Thyroid gland (tissue), 4 donors: ENCODE measurements at places on chromosomes 1 and 21. TPM values are rescaled to one million over a fixed set of nuclear protein-coding genes. Genes with fewer than 3 reads are reported as not detected.
A peak's percentile ranks its signal among the peaks of the same experiment; 100 is the strongest.

- no peaks in the 10 kb centered on the region for H3K27me3 ChIP-seq
- no peak for DNase-seq
- H3K4me3 ChIP-seq: no peak overlapping the region
- no peaks in the 10 kb centered on the region for H3K36me3 ChIP-seq
- peaks cover 30% of the 10 kb centered on the region for H3K4me1 ChIP-seq
- H3K27ac ChIP-seq: peak overlapping the region; percentile 81
These were observed 119.8 kb downstream of the GALNT2 start for GRCh38 chr1:230186874-230187273.

GRCh38 chr1:47175227-47175934, 14.5 kb downstream of the PDZK1IP1 start:
- no peaks in the 10 kb centered on the region for H3K36me3 ChIP-seq
- peak; percentile 47 for DNase-seq
- H3K27ac ChIP-seq: no peak overlapping the region
- H3K4me3 ChIP-seq: no peak overlapping the region
- no peaks in the 10 kb centered on the region for H3K27me3 ChIP-seq

Gene ADAM30
- not detected for total RNA-seq

Gene MROH9
- total RNA-seq: not detected

DNA sequence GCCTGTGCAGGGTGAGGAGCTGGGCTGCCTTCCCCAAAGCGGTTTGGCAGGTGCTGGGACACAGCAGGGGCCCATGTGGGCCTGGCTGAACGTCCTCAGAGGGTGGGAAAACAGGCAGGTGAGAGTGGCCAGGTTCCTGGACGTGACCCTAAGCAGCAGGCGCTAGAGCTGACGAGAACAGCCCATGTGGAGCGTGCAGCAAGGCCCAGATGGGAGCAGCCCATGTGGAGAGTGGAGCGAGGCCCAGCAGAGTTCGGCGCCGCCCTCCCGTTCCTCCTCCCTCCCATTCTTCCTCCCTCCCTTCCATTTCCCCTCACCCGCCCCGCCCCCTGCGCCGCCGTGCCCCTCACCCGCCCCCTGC, 314.4 kb upstream of the VAMP3 start:
- H3K27ac ChIP-seq: peak overlapping the region; percentile 94
- H3K36me3 ChIP-seq: no peaks in the 10 kb centered on the region
- H3K4me1 ChIP-seq: peaks cover 28% of the 10 kb centered on the region
- no peak overlapping the region for H3K4me3 ChIP-seq
- no peaks in the 10 kb centered on the region for H3K27me3 ChIP-seq
- DNase-seq: no peak

DNA sequence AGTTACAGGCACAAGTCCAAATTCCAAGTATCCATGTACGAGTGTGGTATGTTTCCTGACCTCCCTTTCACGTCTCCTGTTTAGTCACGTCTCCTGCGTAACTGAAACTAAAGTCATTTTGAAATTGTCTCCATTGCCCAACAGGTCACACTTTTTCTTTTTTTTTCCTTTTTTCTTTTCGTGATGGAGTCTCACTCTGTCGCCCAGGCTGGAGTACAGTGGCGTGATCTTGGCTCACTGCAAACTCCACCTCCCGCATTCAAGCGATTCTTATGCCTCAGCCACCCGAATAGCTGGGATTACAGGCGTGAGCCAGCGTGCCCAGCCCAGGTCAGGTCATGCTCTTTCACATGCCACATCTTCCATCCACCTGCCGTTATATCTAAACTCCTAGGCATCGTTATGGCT, 38.2 kb downstream of the L1TD1 start:
- no peaks in the 10 kb centered on the region for H3K4me1 ChIP-seq
- no peak for DNase-seq
- no peak overlapping the region for H3K27ac ChIP-seq

- peak; percentile 35 for DNase-seq
- peaks cover 40% of the 10 kb centered on the region for H3K4me1 ChIP-seq
- no peaks in the 10 kb centered on the region for H3K27me3 ChIP-seq
- peak overlapping the region; percentile 98 for H3K27ac ChIP-seq
- peak overlapping the region; percentile 11 for H3K4me3 ChIP-seq
These were observed 978 bp downstream of the SLC39A1 start for GRCh38 chr1:153962088-153963029.

DNA sequence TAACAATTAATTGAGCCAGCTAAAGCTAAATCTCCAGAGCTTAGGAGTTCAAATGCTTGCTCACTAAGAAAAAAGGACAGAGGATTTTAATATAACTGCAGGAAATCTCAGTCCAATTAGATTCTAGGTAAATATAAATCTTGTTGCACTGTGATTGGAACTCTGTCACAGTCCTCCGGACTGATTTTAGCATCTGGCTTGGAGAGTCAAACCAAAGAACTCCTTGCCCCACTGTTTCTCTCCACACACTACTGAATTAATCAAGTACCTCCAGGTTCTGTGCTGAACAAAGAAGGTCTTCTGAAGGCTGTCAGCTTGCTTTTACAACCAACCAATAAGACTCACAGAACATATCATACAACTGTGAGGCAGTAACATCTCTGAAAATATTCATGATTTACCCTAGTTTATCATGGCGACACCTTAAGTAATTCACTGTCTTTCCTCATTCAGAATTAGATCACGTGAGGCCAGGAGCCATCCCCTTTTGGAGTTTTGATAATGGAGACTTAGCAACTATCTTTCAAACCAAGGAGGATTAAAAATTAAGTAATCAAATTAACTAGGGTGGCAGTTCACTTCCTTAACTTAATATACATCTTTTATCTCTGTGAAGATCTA, 176.0 kb downstream of the RERE start:
- no peak for DNase-seq
- H3K36me3 ChIP-seq: no peaks in the 10 kb centered on the region
- H3K4me3 ChIP-seq: no peak overlapping the region
- peaks cover 17% of the 10 kb centered on the region for H3K4me1 ChIP-seq
- H3K27me3 ChIP-seq: no peaks in the 10 kb centered on the region

Gene TAF12
- 15.4 TPM for total RNA-seq

Gene CYP4A11
- total RNA-seq: not detected

DNA sequence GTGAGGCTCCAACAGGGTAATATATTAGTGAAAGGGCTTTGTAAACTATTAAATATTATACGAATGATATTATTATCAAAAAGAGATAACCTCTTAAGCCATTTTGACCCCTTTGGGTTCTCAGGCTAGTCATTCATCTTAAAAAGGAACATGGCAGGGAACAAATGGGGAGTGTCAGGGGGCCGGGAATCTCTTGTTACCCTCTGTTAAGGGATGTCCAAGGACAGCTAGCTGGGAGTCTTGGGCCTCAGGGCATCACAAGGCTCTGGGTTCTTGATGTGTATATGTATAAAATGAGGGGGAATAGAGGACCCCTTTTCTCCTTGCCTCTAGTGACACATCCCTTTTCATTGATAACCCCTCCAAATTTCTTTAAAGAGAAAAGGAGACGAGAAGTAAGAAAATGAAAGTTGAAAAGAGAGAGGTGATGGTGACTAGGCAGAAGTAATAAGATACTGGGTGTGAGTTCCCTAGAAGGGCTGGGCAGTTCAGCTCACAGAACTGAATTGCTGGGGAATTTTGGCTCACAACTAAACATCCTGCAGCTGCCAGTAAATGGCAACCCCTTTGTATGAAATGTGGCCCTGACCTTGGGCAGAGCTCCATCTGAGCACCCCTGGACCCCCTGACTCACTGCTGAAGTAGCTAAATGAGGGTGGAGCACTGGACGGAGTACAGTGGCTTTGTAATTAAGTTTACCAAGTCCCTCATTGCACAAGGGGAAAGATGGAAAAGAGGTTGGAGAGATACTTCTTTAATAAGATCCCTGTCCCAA, 20.0 kb upstream of the ZNF326 start:
- H3K36me3 ChIP-seq: no peaks in the 10 kb centered on the region
- no peak overlapping the region for H3K4me3 ChIP-seq
- no peaks in the 10 kb centered on the region for H3K4me1 ChIP-seq
- DNase-seq: no peak
- H3K27ac ChIP-seq: no peak overlapping the region

Gene FYB2
- total RNA-seq: 1.6 TPM

Gene KLF17
- not detected for total RNA-seq

DNA sequence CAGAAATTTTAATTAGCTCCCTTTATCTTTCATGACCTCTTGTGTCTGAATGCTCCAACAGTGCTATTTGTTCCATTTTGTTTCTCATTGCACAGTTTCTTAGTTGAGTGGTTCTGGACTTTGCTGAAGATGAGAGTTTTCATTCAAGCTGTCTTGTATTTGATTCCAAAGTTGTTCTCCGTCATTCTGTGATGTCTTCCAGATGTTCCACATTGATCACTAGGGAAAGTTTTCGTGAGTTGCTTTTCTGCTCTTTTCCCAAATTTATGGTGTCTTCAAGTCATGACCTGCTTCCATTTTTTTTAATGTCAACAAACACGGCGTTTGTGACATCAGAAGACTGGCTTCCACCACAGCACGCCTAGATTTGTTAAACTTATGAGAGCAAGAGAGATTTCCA, 575.5 kb downstream of the MRPL39 start:
- H3K27me3 ChIP-seq: no peaks in the 10 kb centered on the region
- no peak overlapping the region for H3K4me3 ChIP-seq
- DNase-seq: no peak
- H3K4me1 ChIP-seq: no peaks in the 10 kb centered on the region
- no peaks in the 10 kb centered on the region for H3K36me3 ChIP-seq

Gene BATF3
- total RNA-seq: 1.6 TPM

DNA sequence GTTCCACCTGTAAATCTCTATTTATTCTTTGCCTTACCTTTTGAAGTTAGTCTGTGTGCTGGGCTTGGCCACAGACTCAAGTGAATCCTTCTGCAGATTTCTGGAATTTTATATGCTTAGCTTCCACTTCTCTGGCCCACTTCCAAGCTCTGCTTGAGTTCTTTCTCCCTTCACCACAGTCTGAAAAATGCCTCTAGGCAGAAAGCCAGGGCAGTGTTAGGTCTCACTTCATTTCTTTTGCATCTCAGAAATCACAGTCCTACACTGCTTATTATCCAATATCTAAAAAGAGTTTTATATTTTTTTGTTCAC, 48.9 kb downstream of the INKA2 start:
- H3K36me3 ChIP-seq: no peaks in the 10 kb centered on the region
- peak; percentile 94 for DNase-seq
- peak overlapping the region; percentile 72 for H3K27ac ChIP-seq
- no peaks in the 10 kb centered on the region for H3K27me3 ChIP-seq
- H3K4me1 ChIP-seq: peaks cover 19% of the 10 kb centered on the region

Gene MAP1LC3C
- 3.5 TPM for total RNA-seq

GRCh38 chr1:53810497-53810896, 27.6 kb downstream of the NDC1 start:
- no peak overlapping the region for H3K27ac ChIP-seq
- H3K4me3 ChIP-seq: no peak overlapping the region
- H3K27me3 ChIP-seq: no peaks in the 10 kb centered on the region

- no peak overlapping the region for H3K4me3 ChIP-seq
- no peak for DNase-seq
- H3K27ac ChIP-seq: no peak overlapping the region
These were observed 7.2 kb downstream of the AMPD2 start for GRCh38 chr1:109626682-109627408.

Gene LELP1
- not detected for total RNA-seq

- no peaks in the 10 kb centered on the region for H3K4me1 ChIP-seq
- DNase-seq: no peak
- no peak overlapping the region for H3K27ac ChIP-seq
- H3K36me3 ChIP-seq: no peaks in the 10 kb centered on the region
- H3K27me3 ChIP-seq: no peaks in the 10 kb centered on the region
These were observed 387.9 kb downstream of the NUF2 start for GRCh38 chr1:163709636-163710035.

Gene MMEL1
- 2.0 TPM for total RNA-seq

Gene MARK1
- 16.0 TPM for total RNA-seq

DNA sequence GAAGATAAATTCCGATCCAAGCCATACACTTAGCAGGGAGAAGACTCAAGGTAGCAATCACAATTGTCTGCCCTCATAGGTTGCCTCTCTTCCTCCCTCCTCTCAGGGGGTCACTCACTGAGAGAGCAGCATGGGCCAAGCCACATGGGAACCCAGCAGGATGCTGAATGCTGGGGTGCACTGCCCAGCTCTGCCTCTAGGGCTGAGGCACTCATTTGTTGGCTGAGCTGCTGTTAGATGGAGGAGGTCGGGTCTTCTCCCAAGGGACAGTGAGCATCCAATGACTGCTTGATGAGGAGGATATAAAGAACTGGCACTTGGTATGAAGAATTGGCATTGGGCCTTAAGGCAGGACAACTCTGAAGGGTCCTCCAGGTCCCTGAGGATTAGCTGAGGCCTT, 418.8 kb downstream of the SIPA1L2 start:
- DNase-seq: no peak
- H3K27ac ChIP-seq: no peak overlapping the region
- H3K4me1 ChIP-seq: no peaks in the 10 kb centered on the region
- no peak overlapping the region for H3K4me3 ChIP-seq

Gene SLC1A7
- total RNA-seq: 0.20 TPM

Gene ZNF695
- total RNA-seq: not detected

DNA sequence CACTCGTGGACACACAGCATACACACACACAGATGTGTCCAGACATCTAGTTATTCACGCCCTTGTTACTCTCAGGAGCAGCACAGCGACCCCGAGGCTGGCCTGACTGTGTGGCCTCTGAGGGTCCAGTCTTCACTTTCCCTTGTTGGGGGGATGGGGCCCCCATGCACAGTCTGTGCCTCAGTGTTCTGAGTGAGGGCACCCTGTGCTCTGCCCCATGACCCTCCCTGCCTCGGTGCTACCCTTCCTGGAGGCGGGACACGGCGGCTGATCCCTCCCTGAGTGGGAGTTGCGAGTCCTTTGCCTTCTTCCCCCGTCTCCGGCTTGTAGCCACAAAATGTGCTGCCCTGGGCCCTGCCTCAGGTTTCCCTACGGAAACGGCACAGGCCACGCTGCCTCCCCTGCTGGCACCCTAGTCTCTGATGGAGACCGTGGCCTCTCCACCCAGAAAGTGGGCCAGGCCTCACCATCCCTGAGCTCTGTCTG, 8.6 kb downstream of the CSTB start:
- no peaks in the 10 kb centered on the region for H3K27me3 ChIP-seq
- peaks cover 7% of the 10 kb centered on the region for H3K4me1 ChIP-seq
- H3K36me3 ChIP-seq: no peaks in the 10 kb centered on the region
- no peak for DNase-seq
- H3K4me3 ChIP-seq: no peak overlapping the region
- H3K27ac ChIP-seq: no peak overlapping the region

Gene KCNQ4
- 1.1 TPM for total RNA-seq

- no peak overlapping the region for H3K4me3 ChIP-seq
- no peak overlapping the region for H3K27ac ChIP-seq
- no peaks in the 10 kb centered on the region for H3K36me3 ChIP-seq
- no peaks in the 10 kb centered on the region for H3K4me1 ChIP-seq
These were observed 183.6 kb downstream of the SEC16B start for GRCh38 chr1:177786176-177786745.

DNA sequence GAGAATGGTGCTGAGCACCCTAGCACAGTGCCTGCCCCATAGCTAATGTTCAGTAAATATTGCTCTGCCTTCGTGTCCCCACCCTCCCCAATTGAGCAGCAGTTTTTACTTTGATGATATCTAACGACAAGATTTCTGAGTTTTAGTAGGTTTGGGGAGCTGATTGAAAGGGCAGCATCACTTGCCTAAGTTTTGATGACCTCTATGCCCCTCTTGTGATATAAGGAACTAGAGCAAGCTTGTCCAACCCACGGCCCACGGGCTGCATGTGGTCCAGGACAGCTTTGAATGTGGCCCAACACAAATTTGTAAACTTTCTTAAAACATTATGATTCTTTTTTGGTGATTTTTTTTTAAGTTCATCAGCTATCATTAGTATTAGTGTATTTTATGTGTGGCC, 1.6 kb downstream of the CNIH4 start:
- H3K27ac ChIP-seq: no peak overlapping the region
- peaks cover 7% of the 10 kb centered on the region for H3K4me1 ChIP-seq
- no peaks in the 10 kb centered on the region for H3K36me3 ChIP-seq
- H3K4me3 ChIP-seq: no peak overlapping the region

Gene INSRR
- total RNA-seq: not detected
